ENCODE measurements at places on chromosomes 2 and 18. TPM values are rescaled to one million over a fixed set of nuclear protein-coding genes. Genes with fewer than 3 reads are reported as not detected.

TMEM237 gene
- 7.0 TPM for polyA plus RNA-seq

PLEKHH2 gene
- polyA plus RNA-seq, result 9.7 TPM

ACTG2 gene
- 33.7 TPM for polyA plus RNA-seq

ATRAID gene
- 136 TPM for polyA plus RNA-seq

RUFY4 gene
- polyA plus RNA-seq, result 0.43 TPM

IL1R2 gene
- polyA plus RNA-seq, result 9.2 TPM

UNC50 gene
- 49.2 TPM for polyA plus RNA-seq

NOP58 gene
- 113 TPM for polyA plus RNA-seq

LCLAT1 gene
- polyA plus RNA-seq, result 2.4 TPM

VIT gene
- polyA plus RNA-seq, result 0.18 TPM

IGFBP5 gene
- polyA plus RNA-seq, result 22.2 TPM
